ENCODE measurements at places on chromosomes 2 and 18.
A peak's percentile ranks its signal among the peaks of the same experiment; 100 is the strongest.

- no peak for DNase-seq
Measured at GRCh38 chr18:79789901-79790890, 7.5 kb upstream of the KCNG2 start.

DNA sequence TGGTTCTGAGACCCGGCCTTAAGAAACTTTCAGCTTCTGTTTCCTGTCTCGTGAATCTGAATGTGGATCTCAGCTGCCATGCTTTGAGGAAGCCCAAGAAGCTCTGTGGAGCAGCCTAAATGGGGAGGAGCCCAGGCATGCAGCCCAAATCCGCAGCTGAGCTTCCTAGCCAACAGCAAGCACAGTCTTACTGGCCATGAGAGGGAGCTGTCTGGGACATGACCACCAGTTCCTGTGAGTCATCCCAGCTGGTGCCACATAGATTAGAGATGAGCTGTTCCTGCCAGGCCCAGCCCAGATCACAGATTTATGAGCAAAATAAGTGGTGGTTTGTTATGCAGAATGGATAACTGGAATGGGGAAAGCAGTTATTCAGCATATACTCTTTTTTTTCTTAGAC is 224.4 kb upstream of the APCDD1 start:
- peak; percentile 66 for DNase-seq

DNA sequence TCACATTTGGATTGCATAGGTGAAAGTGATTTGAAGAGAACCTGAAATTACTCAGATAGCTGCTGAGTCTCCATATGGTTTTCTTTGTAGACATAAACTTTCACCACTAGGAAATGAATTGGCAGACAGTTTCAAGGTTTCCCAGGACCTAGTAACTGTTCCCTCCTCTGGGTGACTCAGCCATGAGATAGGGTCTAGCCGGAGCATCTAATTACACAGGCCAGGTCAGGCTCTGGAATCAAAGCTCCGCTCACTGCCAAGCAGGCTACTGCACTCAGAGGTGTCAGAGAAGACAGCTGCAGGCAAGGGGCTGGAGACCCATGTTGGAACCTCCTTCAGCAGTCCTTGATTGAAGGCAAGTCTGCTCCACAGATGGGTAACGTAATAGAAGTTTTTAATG is 429.2 kb downstream of the TNS1 start:
- DNase-seq = no peak

DNA sequence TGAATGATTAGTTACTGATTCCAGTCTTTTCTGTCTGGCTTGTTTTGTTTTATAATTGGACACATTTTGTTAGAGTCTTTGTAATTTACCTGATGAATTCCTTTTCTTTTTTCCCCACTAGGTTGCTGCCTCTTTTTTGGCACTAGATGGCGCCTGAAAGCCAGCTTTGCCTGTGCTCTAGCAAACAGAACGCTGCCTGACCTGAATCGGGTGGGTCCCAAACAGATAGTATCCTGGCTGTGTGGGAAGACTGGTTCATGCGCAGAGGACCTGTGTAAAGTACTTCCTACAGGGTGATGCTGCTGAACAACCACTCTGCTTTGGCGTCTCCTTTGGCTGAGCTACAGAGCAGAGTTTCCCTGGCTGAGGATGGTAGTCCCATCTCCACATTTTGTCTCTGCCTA is 288.2 kb downstream of the IKZF2 start:
- DNase-seq = no peak

- DNase-seq = no peak
Measured at GRCh38 chr2:101710471-101711318, 13.2 kb downstream of the MAP4K4 start.

- peak; percentile 40 for DNase-seq
Measured at GRCh38 chr18:3869848-3870247, 419.9 kb downstream of the TGIF1 start.

GRCh38 chr2:231900972-231901371 is 25.2 kb downstream of the NPPC start:
- DNase-seq = no peak

DNA sequence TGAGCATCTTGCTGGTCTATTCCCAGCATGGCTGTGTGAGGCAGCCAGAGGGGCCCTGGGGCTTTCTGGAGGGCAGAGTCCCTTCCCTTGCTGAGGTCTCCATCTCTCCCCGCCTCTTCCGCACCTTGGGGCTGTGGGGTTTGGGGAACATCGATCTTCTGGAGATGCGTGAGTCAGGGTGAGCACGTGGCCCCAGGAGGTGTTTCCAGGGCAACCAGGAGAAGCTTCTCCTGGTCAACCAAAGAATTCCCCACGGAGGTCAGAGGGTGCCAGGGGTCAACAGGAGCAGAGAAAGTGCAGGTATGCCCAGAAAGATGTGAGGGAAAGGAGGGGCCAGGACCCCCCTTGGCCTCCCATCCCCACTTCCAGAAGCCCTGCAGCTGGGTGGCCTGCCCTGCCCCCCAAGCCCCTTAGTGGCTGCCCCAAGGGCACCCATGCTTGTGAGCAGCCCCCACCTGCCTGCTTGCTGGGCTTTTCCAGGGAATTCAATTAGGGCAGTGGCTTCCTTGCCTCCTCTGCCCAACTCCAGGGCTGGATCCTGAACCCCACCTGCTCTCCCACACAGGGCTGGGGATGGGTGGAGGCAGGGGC is 2.8 kb upstream of the PROM2 start:
- no peak for DNase-seq

GRCh38 chr18:52715991-52716390 is 376.0 kb downstream of the DCC start:
- DNase-seq = no peak

- no peak for DNase-seq
Measured at GRCh38 chr2:216082805-216083204, 1.1 kb downstream of the TMEM169 start.

DNA sequence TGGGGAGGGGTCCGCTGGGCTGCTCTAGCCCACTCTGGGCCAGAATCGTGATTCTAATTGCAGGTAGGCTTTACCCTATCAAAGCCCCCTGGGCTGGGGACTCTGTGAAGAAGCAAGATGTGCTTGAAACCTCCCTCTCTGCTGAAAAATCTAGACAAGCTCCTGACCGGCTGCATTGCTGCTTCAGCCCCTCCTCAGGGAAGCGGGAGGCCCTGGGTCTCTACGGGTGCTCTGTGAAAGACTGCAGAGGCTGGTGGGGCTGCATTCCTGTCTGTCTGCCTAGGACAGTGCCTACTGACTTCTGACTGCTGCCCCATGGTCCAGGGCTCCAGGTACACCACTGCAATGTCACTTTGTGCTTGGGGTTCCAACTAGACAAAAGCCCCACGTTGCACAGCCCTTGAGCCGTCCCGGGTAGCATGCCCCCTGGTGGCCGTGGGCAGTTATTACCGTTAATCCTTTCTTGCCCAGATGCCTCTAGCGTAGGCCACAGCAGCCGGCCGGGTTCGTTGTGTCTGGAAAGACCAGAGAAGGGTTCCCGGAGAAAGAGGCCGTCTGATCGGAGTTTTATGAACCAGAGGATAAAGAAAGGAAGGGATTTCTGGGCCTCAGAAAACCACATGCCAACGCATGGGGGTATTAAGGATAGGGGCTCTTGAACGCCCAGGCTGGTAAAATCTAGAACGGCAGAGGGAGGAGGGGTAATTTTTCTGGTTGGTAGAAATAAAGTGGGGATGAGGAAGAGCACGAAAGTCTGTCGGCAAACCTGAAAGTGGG is 15.9 kb upstream of the C1QL2 start:
- DNase-seq = no peak

- no peak for DNase-seq
Measured at GRCh38 chr2:132844585-132844984, 174.6 kb upstream of the LYPD1 start.

DNA sequence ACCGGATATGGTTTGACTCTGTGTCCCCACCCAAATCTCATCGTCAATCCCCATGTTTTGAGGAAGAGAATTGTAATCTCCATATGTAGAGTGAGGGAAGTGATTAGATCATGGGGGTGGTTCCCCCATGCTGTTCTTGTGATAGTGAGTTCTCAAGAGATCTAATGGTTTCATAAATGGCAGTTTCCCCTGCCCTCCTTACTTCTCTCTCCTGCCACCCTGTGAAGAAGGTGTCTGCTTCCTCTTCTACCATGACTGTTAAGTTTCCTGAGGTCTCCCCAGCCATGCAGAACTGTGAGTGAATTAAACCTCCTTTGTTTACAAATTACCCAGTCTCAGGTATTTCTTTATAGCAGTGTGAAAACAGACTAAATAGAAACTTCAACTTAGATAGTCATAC is 69.5 kb downstream of the SESTD1 start:
- no peak for DNase-seq

- no peak for DNase-seq
Measured at GRCh38 chr2:186457908-186458307, 28.2 kb upstream of the ZC3H15 start.

- peak; percentile 74 for DNase-seq
Measured at GRCh38 chr2:11155381-11156035, at the start of gene SLC66A3. Gene SLC66A3 (plus strand): TSS chr2:11155467. CDS start chr2:11155547, 80 bp downstream.

- DNase-seq = no peak
Measured at GRCh38 chr2:171852366-171852888, 41.6 kb downstream of the SLC25A12 start.

DNA sequence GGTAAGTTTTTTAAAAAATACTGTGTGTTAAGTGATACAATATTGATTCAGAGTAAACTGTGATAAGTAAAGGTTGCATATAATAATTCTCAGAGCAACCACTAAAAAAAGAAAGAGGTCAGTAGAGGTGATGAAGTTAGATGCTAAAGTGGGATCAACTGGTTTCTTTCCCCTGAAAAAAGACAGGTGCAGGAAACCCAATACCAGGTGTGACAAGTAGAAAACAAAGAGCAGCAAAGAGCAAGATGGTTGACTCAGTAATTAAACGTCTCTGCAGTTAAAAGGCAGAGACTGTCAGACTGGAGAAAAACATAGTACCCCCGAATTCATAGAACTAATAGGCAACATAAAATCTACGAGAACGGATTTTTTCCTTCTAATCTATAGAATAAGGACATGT is 128.3 kb downstream of the ATP9B start:
- no peak for DNase-seq

- DNase-seq = no peak
Measured at GRCh38 chr2:181046833-181047232, 66.4 kb downstream of the UBE2E3 start.

GRCh38 chr2:127517465-127517864 is 8.8 kb downstream of the IWS1 start:
- no peak for DNase-seq

GRCh38 chr18:34370704-34371395 is 146.1 kb upstream of the NOL4 start:
- DNase-seq = no peak

- no peak for DNase-seq
Measured at GRCh38 chr2:148023861-148024260, 3.0 kb downstream of the MBD5 start.

GRCh38 chr2:128362176-128362888 is 43.7 kb upstream of the HS6ST1 start:
- DNase-seq = no peak

DNA sequence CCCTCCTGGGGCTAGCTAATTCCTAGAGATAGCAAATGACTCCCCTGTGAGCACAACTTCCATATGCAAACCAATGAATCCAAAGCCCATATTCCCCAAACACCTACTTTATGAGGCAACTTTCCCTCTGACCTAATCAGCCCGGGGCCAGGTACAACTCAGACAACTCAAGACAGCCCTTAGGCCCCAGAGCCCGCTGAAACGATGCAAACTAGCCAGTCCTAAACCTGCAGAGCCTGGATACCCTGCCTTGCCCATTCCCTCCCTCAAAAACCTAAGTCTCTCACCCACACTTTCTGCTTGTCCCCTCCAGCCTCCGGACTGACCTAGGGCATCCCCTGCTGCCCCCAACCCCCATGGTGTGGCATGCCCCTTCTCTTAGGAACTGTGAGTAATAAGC is 142.8 kb downstream of the ACTR3 start:
- no peak for DNase-seq

DNA sequence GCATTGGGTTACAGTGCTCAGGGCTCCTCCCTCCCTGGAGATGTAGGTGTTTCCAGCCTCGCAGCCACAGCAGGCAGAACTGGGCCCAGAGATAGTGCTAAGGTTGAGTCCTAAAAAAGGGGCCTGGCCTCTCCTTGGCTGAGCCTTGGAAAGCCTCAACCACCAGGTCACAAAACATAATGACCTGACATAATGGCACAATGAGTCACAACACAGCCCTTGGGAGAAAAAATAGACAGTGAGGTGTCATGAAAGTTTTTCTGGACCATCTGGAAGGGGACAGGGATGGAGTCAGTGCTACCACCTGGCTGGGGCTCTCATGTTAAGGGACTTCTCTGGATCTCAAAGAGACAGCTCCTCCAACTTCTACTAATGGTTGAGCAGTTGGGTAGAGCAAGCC is 92.4 kb upstream of the LCLAT1 start:
- DNase-seq = no peak

DNA sequence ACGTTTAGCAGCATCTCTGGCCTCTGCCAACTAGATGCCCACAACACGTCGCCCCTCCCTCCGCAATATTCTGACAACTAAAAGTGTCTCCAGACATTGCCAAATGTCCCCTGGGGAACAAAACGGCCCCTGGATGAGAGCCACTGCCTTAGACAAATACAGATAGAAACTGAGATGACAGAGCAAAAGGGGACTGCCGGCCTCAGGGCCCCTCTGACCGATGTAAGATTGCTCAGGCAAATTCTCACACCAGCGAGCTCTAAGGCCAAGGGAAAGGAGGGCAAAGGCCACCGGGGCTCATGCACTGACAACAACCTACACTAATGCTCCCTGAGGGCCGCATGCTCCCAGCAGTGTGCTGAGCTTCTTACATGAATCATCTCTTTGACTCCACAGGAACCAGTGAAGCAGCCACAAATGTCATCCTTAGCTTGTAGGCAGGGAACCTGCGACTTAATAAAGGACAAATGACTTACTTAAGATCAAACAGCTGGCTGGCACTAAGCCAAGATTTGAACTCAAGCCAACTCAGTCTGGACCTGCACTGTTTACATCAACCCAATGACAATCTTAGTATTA is 228.5 kb downstream of the TTC32 start:
- no peak for DNase-seq

GRCh38 chr2:46545015-46545839 is 65.9 kb downstream of the TMEM247 start:
- no peak for DNase-seq

- DNase-seq = no peak
Measured at GRCh38 chr2:96810783-96811192, 5.3 kb upstream of the CNNM3 start.

DNA sequence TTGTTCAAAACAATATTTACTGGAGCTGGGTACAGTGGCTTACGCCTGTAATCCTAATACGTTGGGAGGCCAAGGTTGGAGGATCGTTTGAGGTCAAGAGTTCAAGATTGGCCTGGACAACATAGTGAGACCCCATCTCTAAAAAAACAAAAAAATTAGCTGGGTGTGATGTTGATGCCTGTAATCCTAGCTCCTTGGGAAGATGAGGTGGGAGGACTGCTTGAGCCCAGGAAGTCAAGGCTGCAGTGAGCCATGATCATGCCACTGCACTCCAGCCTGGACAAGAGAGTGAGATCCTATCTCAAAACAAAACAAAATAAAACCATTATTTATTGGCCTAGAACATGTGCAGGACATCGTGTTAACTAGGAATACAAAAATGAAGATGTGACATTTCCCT is 77.5 kb downstream of the COLEC12 start:
- DNase-seq = no peak
